ENCODE measurements at places on chromosomes 7 and 10.

- DNase-seq, result peak; percentile 21
These were observed 2.0 kb downstream of the IFRD1 start for GRCh38 chr7:112452102-112452888.

DNA sequence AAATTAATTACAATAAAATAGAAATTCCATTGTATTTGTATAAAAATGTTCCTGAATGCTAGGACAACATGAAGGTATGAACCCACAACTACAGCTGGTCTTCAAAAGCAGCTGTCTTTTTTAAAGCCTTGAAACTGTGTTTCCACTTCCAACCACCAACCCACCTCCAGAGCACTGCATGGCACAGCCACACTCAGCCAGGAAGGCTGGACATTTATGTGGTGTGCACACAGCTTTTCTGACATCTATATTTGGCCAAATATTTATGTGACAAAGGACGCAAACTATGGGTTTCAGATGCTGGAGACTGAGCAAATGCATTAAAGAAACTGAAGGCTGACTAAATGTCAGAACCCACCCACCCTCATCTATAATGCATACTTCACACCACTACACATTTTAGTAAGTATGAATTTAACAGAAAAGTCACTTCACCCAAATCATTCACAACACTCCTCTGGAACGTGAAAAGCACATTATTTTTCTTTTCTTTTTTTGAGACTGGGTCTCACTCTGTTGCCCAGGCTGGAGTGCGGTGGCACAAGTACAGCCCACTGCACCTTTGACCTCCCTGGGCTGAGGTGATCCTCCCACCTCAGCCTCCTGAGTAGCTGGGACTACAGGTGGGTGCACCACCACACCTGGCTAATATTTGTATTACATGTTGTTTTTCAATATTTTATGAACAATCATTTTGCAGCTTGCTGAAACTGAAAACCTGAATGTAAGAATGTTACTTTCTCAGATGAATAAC lies 27.9 kb upstream of the DAGLB start:
- DNase-seq, result no peak

GRCh38 chr10:80356563-80356988 lies at the start of the genes DYDC1 and DYDC2:
Gene DYDC1 (minus strand): TSS chr10:80356755. CDS start chr10:80352601, 4,154 bp downstream.
Gene DYDC2 (plus strand): TSS chr10:80356781. CDS start chr10:80362444, 5,663 bp downstream.
- no peak for DNase-seq

DNA sequence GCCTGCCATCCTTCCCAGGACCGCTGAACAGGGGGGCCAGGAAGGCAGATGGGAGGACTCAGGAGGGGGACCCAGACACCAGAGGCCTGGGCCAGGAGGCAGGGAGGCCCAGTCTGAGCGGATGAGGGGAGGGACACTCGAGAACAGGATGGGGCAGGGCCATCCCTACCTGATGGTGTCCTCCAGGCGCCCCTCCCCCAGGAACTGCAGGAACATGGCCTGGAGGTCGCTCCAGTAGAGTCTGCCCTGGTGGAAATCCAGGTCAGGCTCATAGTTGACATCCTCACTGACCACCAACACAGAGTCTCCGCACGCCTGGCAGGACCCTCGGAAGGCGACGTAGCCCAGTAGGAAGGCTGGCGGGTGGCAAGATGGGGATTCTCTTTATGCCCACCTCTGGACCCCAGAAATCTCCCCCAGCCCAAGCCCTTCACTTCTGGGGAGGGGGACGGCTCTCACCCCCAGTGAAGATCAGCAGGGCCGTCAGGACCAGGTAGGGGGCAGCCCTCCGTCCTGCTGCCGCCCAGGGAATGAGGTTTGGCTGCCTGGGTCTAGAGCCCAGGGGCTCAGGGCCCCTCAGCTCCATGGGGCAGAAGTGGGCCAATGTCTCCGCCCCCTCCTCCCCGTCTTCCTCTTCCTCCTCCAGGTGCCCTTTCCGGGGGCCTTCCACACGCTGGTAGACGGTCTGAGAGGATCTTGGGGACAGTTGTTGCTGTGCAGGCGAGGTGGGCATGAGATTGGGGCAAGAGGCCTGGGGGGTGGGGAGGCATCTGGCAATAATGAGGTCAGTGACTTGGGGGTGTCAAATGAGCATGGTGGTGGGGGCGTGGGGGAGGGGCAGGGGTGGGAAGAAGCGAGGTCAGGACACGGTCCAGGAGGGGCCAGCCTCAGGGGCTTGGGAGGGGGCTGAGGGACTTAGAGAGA lies 573 bp downstream of the TFR2 start:
- no peak for DNase-seq

DNA sequence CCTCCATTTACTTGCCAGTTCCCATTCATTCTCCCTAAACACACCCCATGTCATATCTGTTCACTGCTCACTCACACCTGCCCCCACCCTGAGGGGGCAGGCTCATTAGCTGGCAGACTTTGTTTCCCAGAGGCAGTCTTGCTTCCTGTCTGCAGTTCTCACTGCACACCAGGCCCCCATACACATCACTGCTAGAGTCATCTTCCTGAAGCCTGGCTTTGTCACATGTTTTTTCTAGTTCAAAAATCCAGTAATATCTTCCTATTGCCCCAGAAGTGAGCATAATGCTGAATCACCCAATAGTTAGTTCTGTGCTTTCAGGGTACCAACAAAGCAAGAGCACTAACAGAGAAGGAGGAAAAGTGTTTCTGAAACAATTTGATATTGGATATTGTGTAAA lies 1.9 kb downstream of the LRRC72 start:
- no peak for DNase-seq

DNA sequence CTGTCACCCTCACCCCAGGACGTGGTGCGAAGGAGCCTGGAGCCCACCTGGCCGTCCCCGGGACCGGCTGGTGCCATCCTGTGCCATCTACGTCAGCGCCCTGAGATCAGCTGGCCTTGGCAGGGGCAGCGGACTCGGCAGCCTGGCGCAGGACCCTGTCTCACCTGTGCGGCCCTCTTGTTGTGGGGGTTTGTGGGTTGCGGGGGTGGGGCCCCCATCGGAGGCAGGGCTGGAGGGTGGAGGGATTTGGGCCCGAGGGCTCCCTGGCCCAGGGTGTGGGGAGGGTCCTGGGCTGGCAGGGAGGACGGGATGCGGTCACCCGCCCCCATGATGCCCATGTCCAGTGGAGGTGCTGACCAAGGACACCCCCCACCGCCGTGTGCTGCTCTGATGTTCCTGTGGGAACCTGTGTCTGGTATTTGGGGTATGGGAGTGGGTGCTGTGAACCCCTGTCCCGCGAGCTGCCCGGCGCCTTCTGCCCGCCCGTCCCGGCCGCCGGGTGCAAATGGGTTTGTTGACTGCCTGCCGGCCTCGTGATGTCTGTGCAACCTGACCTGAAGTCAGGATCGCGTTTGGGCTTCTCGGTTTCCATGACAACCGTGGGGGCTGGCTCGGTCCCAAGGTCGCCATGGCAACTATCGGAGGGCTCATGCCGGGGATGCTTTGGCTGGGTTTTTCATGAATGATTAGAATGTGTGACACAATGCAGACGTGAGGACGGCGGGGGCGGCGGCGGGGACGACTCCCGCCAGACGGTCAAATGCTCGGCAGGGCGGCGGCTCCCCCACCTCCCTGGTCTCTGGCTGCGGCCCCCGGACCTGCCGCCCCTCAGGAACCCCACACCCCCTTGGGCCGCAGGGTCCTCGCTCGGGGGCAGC lies 7.3 kb downstream of the MAFK start:
- peak; percentile 93 for DNase-seq

DNA sequence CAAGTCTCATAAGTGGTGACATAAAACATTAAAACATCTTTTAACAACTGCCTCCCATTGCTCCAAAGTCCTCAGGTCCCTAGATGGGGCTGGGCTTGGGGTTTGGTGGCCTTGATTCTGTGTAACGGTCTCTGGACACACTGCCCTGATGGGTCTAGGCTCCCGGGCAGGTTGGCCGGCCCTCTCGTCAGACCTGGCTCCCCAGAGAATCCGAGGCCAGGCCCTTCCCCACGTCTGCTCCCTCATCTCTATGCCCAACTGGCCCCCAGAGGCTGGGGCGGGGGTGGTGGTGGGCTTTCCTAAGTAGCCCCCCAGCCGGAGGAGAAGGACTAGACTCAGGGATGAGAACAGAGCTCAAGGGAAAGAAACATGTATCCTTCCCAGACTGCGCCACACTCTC lies 31.5 kb upstream of the EFCAB10 start:
- DNase-seq, result no peak

GRCh38 chr7:142703655-142704305 lies 45.5 kb upstream of the PRSS1 start:
- DNase-seq, result no peak

DNA sequence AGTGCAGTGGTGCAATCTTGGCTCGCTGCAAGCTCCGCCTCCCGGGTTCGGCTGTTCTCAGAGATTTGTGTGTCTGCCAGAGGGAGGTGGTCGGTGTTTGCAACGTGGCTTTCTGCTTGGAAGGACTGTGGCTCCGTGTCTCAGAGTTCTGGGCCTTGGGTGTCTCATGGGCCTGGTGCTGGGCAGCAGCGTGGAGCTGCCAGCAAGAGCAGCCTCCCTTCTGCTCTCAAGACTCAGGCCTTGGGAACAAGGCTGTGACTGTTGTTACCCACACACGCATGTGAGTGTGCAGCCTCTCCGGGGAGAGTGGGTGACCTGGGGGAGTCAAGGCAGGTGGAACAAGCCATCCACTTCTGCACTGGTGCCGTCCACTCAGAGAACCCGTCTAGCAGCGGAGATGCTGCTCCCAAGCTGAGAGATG lies 52.0 kb downstream of the VIPR2 start:
- DNase-seq, result no peak

GRCh38 chr10:128714644-128715415 lies 588.6 kb upstream of the MKI67 start:
- no peak for DNase-seq

GRCh38 chr10:29816801-29817558 lies 182.2 kb upstream of the SVIL start:
- no peak for DNase-seq

- no peak for DNase-seq
These were observed 29.7 kb upstream of the GTF2I start for GRCh38 chr7:74627661-74628411.

All from A549 (cell line).